Left lung (tissue), 14 donors: ENCODE measurements at places on chromosomes 11 and 22. TPM values are rescaled to one million over a fixed set of nuclear protein-coding genes. Genes with fewer than 3 reads are reported as not detected.

The IGSF9B gene
- polyA plus RNA-seq: 1.8 TPM

The ART1 gene
- 0.32 TPM for polyA plus RNA-seq

The TSPAN18 gene
- polyA plus RNA-seq: 69.1 TPM

The NXPE4 gene
- not detected for polyA plus RNA-seq

The ALDH3B1 gene
- 12.6 TPM for polyA plus RNA-seq

The DBX1 gene
- polyA plus RNA-seq: not detected

The UPB1 gene
- polyA plus RNA-seq: 2.2 TPM

The GLYAT gene
- polyA plus RNA-seq: 0.89 TPM

The RFPL3 gene
- not detected for polyA plus RNA-seq

The BEST1 gene
- polyA plus RNA-seq: 6.8 TPM

DNA sequence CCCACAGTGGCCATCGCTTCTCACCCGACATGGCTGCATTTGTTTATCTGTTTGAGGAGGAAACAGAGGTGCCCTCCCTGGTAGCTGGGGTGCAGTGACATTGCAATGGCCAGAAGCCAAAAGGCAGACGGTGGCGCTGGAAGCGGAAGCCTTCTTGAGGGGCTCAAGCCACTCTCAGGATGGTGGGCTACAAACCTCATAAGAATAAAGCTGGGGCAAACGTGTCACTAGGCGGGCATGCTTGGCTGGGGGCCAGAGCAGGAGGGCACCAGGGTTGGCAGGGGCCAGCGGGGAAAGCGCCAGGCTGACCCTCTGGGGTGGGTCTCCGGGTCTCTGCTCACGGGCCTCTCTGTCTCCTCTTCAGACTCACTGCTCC, 12.6 kb downstream of the TNNT3 start:
- DNase-seq: no peak

DNA sequence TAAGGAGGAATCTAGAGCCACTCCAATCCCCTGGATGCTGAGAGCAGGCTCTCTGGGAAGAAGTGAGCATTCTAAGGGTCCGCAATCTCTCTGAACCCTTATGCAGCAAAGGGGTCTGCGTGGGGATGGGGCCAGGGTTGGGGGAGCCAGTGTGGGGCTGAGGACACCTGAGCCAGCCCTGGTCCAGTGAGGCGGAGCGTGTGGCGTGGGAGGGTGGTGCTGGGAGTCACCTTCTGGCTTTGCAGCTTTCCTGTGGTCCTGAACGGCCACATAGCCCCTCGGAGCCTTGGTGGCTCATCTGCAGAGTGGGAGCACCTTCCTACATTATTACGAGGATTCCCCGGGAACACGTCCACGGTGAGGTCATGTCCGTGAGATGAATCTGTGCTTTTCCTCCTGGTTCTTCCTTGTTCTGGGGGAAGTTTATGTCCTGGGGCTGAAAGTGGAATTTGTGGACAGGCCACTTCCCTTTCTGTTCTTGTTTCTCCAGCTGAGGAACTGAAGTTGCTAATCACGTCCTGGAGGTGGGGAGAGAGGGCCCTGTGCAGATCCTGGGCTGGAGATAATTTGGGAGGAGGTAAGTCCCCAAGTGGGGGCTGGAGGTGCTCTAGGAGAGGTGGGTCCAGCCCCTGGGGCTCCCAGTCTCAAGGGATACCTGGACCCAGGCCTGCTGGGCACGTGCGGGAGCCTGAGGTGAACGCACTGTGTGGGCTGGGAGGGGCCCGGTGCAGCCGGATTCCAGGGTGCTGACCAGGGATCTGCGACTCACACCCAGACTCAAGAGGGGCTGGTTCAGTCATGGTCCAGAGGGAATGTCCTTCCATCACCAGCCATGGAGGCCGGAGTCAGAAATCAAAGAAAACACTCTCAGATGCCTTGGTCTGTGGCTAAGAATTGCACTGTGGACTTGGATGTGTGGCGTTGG, 6.1 kb downstream of the MRGPRE start:
- DNase-seq: no peak

- no peak for DNase-seq
These were observed 124.5 kb upstream of the THY1 start for GRCh38 chr11:119547511-119547910.

DNA sequence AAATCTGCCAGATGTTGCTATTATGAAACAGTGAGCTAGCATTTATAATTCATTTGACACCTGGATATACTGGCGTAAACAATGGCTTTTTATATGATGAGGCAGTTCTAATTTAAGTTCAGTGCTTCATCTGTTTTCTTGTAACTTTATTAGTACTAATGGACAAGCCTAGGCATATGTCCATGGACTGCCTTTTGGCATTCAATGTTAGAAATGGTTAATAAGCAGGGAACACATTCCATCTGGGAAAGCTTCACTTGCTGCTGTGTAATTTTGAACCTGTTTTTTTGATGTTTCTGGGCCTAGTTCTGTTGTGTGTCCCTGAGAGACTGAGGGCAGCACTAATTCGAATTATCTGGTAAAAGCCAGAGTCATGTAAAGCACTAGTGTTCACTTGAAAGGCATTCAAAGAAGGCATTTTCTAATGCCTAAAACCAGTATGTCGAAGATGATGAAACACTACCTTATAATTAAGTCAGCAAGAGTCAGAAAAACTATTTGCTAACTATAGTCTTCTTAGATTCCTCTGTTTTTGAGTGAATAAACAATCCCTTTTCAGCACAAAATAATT, 138.5 kb downstream of the SWAP70 start:
- no peak for DNase-seq

DNA sequence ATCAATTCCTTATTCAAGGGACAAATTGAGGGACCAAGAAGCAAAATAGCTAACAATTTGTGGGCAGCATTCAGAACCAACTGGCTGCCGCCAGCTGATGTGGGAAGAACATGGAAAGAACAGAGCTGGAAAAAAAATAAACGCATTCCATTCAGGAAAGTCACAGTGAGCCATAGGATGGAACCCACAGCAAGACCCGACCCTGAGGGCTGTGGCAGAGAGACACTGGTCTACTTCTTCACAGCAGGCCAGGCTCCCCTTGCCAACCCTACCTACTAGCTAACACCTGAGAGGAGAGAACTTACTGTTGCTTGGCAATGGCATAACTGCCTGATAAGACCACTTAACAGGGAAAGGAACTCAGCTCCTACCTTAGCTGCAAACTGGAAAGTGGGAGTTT, 123.5 kb upstream of the APOA1 start:
- DNase-seq: no peak

- DNase-seq: no peak
These were observed 1.1 kb upstream of the CEND1 start for GRCh38 chr11:790721-791564.

DNA sequence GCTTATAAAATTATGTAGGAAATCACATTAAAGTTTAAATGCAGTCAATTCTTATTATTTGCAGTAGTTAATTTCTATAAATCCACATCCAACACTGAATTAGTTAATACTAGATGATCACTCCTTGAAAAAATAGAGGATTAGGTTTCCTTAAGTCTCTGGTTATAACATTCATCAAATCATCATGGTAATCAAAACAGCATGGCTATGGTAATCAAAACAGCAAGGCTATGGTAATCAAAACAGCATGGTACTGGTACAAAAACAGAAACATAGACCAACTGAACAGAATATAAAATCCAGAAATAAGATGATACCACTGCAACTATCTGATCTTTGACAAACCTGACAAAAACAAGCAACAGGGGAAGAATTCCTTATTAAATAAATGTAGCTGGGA, 814.6 kb upstream of the CCDC179 start:
- no peak for DNase-seq

GRCh38 chr11:127074151-127074761, 73.7 kb upstream of the KIRREL3 start:
- peak; percentile 6 for DNase-seq

- peak; percentile 64 for DNase-seq
These were observed at the start of gene MYO7A for GRCh38 chr11:77127920-77128691. MYO7A (plus strand) TSS chr11:77128246; CDS start chr11:77130635, 2,389 bp downstream.

DNA sequence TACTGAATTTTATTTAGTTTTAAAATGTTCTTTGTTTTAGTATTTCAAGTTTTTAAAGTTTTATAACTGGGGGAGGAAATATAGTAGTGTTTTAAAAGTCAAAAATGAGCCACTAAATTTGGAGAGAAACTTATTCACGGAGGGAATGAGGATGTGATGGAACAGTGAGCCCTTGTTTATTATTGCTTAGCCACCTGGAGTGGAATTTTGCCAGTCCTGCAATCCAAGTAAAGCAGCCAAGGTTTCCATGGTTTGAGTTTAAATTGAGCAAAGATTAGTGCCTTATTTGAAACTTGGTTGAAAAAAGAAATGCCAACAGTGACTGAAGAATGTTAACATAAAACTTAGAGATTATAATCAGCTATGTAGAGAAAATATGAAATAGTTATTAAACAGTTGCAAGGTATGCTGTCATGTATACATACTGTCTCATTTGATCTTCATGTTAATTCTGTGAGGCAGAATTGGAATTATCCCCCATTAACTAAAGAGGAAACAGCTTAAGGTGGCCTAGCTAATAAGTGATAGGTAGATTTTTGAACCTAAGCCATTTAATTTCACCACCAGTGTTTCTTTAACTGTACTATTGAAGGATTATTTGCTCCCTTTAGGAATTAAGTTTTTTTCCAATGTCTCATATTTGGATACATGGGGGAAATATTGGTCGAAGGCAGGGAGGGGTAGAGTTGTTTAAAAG, 36.4 kb downstream of the SWAP70 start:
- DNase-seq: no peak

GRCh38 chr22:38284042-38284402, 11.2 kb upstream of the TMEM184B start:
- no peak for DNase-seq

- peak; percentile 64 for DNase-seq
These were observed 1319.9 kb downstream of the BRD1 start for GRCh38 chr22:48507595-48508350.

DNA sequence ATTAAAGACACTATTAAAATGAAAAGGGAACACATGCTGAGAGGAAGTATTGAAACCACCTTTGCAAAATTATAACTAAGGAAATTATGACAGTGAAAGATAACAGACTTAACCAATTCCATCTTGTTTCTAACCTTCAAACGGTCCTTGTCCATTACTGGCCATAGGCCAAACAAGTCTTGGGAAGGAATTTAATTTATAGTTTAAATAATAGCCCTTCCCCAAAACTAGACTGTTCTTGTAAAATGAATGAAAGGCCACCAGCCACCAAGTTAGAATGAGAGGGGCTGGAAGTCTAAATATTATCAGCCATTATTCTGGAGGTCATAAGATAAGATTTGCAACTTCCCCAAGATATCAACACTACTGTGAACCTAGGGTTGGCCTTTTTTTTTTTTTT, 1.8 kb upstream of the TALDO1 start:
- DNase-seq: no peak

- DNase-seq: no peak
These were observed 28.1 kb downstream of the RRAS2 start for GRCh38 chr11:14330881-14331280.

GRCh38 chr11:43784301-43784700, 96.3 kb upstream of the ALKBH3 start:
- DNase-seq: no peak

DNA sequence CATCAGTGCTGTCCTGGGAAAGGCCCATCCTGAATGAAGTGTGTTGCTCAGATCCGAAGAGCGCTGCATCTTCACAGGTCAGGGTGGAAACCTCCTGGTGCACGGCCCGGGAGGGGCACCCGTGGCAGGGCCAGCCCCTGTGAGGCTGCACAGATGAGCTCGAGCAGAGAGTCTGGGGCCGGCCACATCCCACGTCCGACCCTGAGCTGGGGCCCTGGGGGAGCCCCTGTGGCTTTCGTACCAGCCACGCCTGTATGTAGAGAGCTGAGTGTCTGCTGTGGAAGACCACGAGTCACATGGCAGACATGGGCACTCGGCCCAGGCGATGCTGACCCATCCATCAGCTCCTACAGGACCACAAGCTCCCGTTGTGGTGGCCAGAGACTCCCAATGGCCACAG, 24.9 kb upstream of the SEPTIN5 start:
- no peak for DNase-seq

- no peak for DNase-seq
These were observed 351.1 kb downstream of the BUD13 start for GRCh38 chr11:116421529-116422185.

DNA sequence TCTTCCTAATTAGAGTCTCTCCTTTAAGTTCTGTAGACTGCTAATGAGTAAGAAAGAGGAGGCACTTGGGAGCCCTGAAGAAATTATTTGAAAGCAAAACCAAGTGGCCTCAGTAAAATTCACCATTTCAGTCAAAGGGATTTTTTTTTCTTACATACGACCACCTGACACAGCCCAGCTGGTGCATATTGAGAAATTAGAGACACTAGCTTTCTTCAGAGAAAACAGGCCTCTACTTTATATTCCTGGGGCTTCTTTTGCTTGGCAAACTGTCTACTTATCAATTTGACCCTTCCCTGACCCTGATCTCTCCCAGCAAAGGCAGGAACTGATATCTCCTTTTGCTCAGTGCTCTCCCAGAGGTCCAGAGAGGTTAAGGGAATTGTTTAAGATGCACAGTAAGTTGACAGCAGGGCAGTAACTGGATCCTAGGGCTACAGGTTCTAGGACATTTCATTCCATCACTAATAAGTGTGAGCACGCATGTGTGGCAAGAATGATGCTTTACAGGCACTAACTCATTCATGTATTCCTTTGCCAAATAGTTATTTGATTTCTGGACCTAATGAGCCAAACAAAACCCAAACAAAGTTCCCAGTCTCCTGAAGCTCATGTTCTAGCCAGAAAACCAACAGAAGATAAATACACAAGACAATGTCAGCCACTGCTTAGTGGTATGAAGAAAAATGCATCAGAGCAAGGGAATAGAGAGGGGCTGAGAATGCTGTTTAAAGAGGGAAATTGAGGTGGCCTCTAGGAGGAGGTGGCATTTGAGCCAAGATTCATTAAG, 467.6 kb downstream of the SOX6 start:
- no peak for DNase-seq

DNA sequence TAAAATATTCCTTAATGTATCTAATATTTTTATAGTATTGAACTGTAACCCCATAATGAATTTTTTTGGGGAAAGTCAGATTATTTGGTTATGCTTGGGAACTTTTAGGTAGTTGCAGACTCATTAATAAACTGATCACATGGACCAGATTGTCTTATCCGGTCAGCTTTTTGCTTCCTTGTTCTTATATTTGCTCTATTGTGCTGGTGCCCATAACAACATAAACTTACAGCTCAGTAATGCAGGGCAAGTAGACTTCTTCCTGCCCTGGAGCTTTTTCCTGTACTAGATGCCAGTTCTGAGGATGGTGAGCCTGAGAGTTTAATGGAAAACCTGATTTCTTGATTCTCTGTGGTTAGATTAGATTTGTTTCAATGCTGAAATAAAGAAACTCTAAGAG, 53.2 kb downstream of the MTMR3 start:
- DNase-seq: no peak

GRCh38 chr11:85758026-85758425, 52.9 kb downstream of the SYTL2 start:
- no peak for DNase-seq

- DNase-seq: peak; percentile 47
These were observed 19.3 kb upstream of the SHISAL1 start for GRCh38 chr22:44331881-44332714.

GRCh38 chr22:18104566-18104965, 6.0 kb upstream of the TUBA8 start:
- DNase-seq: no peak
